Dermis microvascular lymphatic vessel endothelial cell (primary cell): ENCODE measurements at places on chromosomes 6 and 20. TPM values are rescaled to one million over a fixed set of nuclear protein-coding genes. Genes with fewer than 3 reads are reported as not detected.

The OXT gene
- not detected in 2 replicates for total RNA-seq

DNA sequence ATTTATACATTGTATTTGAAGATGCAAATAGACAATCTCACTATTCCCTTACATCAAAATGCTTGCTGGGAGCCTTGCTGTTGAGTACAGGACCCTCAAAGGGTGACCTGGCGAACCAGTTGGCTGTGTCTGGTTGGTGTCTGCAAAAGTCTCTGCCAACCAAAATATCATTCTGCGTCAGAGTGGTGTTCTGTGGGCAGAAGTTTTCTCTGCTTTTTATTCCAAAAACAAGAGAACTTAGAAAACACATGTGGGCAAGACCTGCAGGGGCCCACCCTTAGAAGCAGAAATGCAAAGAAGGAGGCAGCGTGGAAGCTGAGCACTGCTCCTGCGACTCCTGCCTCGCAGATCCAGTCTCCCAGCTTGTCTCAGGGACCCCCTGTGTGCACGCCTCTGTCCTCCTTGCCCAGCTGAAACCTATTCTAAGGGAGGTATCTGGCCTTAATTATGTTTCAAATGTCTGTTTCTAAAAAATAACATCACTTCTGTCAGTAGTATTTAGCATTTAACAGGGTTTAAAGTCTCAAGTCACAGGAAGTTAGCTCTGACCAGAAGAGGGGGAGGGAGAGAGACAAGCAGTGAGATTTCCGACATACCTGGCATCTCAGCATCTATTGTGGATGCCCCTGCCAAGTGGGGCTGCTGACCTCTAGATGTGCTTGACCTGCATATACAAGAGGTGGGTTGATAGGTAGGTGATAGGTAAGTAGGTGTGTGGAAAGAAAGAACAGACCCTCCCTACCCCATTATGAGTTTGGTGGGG, 101.3 kb downstream of the SASH1 start:
- DNase-seq, result no peak

The RALGAPA2 gene
- total RNA-seq, result 20.4 and 40.1 TPM in 2 replicates

- DNase-seq, result no peak
Measured at GRCh38 chr6:11522812-11523605, 14.5 kb upstream of the TMEM170B start.

DNA sequence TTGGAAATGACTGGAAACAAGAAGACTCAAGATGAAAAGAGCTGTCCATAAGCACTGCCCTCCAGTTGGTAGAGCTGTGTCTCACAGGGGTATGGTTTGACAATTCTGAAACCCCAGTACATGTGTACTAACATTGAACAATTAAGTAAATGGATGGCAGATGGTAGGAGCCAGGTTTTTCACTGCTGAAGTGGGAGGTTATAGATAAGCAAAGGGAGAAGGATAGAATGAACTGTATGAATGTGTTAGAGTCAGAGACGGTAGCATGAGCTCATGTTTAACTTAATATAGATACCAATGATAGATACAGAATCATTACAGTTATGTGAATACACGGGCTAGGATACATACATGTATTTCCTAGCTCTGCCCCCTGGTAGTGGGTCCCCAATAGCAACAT, 95.0 kb upstream of the SIRPA start:
- DNase-seq, result no peak

GRCh38 chr6:69398729-69399128, 398.1 kb downstream of the LMBRD1 start:
- no peak for DNase-seq

The GGTLC1 gene
- not detected in 2 replicates for total RNA-seq

DNA sequence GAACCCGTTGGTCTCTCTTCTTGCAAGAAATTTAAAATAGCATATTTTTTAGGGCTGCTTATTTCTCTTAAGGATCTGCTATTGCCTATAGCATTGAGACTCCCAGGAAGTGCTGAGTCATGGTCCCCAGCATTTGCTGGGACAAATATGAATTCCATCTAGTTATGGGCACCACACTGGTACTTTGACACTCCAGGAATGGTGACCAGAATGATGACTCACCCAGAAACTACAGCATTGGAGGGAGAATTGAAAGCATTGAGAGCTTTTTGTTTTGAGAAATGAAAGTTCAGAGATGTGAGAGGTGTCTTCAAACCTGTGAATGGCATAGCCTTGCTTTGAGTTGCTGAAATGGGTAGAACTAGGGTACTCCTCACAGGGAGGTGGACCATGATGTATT, 699.7 kb downstream of the DHX35 start:
- DNase-seq, result no peak

The MAFB gene
- total RNA-seq, result 2.7 and 8.0 TPM in 2 replicates

DNA sequence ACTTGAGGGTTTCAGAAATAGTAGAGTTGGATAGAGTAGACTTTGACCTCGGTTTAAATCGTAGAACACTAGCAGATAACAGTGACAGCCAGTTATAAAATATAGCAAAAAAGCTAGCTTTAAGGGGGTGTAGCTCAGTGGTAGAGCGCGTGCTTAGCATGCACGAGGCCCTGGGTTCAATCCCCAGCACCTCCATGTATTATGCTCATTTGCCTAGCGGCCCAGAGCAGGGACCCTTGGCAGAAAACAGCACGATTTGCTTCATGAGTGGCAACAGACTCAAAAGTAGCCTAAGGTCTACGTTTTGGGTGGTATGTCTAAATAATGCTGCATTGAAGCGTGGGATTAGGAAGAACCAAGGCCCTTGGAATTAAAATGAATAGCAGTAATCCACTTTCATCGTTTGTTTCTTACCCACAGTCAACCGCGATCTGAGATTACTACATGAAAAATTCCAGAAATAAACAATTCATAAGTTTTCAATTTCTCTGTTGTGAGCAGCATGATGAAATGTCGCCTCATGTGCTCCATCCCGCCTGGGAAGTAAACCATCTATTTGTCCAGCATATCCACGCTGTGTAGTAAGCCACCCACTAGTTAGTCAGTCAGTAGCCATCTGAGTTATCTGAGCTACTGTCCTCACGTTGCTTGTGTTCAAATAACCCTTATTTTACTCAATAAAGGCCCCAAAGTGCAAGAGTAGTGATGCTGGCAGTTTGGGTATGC, 184.9 kb downstream of the GPX5 start:
- DNase-seq, result no peak

GRCh38 chr6:154482858-154483257, 27.6 kb downstream of the CNKSR3 start:
- peak; percentile 98 for DNase-seq

The CCN5 gene
- not detected in 2 replicates for total RNA-seq

DNA sequence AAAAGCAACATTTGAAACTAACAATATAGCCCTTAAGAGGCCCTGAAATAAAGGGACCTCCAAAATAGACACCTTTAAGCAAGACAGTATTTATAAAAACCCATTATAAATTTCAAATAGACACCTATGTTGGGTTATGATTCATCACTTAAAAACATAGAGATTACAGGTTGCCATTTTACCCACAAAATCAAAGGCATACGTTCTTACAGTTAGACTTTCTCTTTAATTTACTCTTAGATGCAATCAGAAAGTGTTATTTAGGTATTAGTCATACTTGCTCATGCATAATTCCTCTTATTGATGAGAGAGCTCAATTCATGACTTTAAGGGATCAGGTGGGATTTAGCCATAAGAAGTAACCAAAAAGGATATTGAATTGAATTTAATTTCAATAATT, 51.5 kb upstream of the TMEM200A start:
- no peak for DNase-seq

DNA sequence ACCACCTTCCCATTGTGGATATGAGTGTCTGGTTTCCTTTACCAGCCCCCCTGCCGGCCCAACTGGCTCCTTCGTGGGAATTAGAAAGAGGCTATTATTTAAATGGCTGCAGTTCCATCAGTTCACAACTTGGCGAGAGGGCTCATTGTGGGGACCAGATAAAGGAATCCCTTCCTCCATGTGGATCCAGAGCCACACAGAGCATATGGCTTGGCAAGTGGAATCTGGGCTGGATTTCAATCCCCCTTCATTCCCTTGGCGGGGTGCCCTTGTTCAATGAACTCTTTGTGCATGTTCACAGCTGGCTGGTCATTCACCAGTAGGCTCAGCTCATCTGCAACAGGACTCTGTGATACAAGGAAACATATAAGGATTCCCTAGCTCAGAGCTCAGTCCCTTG, 140.6 kb downstream of the OPN5 start:
- no peak for DNase-seq

DNA sequence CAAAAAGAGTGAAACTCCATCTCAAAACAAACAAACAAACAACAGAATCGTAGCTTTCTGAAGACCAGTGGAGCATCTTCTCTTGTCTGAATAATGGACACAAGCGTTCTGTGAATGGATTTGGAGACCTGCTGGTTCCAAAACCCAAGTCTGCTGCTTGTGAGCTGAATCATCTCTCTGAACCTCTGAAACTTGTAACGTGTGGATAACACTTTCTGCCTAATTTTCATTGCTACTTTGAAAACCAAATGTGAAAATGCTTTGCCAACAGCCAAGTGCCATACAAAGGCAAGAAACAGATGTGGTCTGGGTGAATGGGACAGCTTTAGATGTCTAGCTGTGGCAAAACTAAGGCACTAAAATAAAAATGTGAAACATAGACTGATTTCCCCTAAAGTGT, 44.3 kb downstream of the PHACTR1 start:
- no peak for DNase-seq

DNA sequence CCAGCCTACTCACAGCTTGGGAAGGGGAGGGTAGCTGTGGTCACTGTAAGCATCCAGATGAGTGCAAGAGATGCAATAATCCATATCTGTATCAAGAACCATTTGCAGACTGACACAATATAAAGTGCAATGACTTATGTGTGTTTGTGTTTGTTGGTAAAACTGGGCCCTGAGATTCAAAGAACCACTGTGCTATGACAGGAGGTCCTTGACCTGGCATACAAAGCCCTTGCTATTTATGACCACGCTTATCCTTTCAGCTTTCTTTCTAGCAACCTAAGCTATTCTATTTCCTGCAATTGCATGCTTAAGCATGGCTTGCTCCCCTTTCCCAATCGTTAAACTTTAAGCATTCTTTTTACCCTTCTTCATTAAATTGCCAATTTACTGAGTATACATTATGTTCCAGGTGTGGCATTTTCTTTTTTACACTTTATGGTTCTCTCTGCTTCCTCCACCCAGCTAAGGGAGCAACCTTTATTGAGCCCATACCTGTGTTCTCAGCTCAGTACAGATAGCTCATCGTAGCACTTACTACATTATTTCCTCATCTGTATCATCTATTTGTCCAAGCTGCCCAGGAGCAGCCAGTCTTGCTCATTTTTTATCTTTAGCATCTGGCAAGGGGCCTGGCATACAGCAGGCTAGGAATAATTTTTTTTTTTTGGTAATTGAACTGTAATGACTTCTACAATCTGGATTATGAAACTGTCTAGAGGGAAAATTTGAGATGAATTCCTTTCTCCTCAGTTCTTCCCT, 3.5 kb downstream of the MCUR1 start:
- no peak for DNase-seq

GRCh38 chr20:61461461-61461860, 209.4 kb downstream of the CDH4 start:
- DNase-seq, result no peak

The PGC gene
- total RNA-seq, result not detected in 2 replicates

The WFDC6 gene
- total RNA-seq, result not detected in 2 replicates

- DNase-seq, result no peak
Measured at GRCh38 chr20:49345524-49345923, 67.7 kb upstream of the ZNFX1 start.

- no peak for DNase-seq
Measured at GRCh38 chr6:116314878-116315277, 35.1 kb upstream of the TSPYL1 start.

GRCh38 chr20:63009988-63010769, 3.4 kb upstream of the BHLHE23 start:
- peak; percentile 32 for DNase-seq

DNA sequence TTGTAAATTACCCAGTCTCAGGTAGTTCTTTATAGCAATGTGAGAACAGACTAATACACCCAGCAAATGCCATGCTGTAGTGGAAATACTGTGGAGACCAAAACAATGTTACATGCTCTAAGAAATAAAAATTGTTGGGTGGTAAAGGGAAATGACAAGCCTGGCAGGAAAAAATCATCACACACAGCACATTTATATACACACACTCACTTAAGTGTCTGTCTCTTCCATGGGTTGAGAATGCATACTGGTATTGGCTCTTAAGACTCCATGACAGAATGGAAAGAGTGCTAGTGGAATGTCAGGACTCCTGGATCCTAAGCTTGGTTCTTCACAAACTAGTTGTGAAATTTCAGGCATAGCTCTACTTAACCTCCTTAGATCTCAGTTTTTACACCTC, 343.0 kb downstream of the CD83 start:
- no peak for DNase-seq

The PABPC1L gene
- 0.64 and 1.3 TPM in 2 replicates for total RNA-seq

- no peak for DNase-seq
Measured at GRCh38 chr6:149366267-149366921, 33.7 kb upstream of the SUMO4 start.

GRCh38 chr6:34839666-34840352, 47.9 kb downstream of the BLTP3A start:
- DNase-seq, result peak; percentile 14

GRCh38 chr6:34493344-34493743, 27.5 kb downstream of the PACSIN1 start:
- DNase-seq, result no peak

The STX11 gene
- total RNA-seq, result 13.0 and 21.1 TPM in 2 replicates

- DNase-seq, result peak; percentile 40
Measured at GRCh38 chr20:4949833-4950178, 51.5 kb downstream of the SLC23A2 start.

GRCh38 chr6:134289204-134289575, 28.7 kb downstream of the SGK1 start:
- no peak for DNase-seq

DNA sequence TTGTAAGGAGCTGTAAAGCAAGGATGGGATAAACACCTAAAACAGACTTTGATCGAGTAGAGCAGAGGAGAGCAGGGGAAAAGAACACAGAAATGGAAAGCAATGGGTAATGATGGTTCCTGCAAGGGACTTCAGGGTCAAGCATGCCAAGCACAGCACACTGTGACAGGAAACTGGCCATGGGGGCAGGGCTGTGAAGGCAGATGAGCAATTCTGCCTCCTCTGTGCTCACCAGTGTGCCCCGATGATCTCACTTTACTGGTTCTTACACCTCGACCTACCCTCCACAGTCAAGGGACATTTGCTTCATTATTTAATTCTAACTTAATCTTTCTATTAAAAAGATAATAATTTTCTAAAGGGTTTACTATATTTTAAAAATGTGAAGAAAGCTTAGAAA, 21.6 kb upstream of the MYB start:
- DNase-seq, result no peak

DNA sequence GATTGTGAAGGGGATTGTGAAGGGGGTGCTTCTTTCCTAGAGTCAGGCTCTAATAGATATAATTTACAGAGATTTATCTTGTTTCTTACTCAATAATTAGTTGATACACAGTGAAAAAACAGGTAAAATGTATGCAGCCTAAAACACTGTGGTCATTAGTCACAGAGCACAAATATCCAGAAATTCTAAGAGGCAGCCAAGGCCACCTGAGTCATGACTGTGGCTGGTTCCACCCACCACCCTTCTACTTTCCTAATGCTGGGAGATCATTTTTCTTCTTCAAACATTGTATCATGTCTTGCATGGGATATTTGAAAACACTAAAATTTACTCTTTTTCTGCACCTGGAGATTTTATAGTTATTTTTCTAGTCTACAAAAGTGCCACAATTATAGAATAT, 181.6 kb downstream of the OTOR start:
- no peak for DNase-seq

The RNF182 gene
- total RNA-seq, result 0.38 and 1.2 TPM in 2 replicates

The BANF2 gene
- not detected in 2 replicates for total RNA-seq
